Hindlimb muscle (tissue), 1 donor: ENCODE measurements at places on chromosomes 4 and X. TPM values are rescaled to one million over a fixed set of nuclear protein-coding genes. Genes with fewer than 3 reads are reported as not detected.

Gene LPAR4
- 39.1 TPM for polyA plus RNA-seq

Gene AREG
- polyA plus RNA-seq: 0.21 TPM

Gene CXCL1
- polyA plus RNA-seq: not detected

Gene EVC
- polyA plus RNA-seq: 17.2 TPM

Gene CLGN
- 2.2 TPM for polyA plus RNA-seq

Gene PLXNB3
- polyA plus RNA-seq: 1.9 TPM

Gene PTCHD1
- 0.32 TPM for polyA plus RNA-seq

Gene GRIA2
- polyA plus RNA-seq: 4.3 TPM

Gene ZNF595
- polyA plus RNA-seq: 11.9 TPM

Gene CLDN22
- not detected for polyA plus RNA-seq

Gene VEGFD
- polyA plus RNA-seq: 1.5 TPM

Gene OR13H1
- not detected for polyA plus RNA-seq

Gene ENPEP
- polyA plus RNA-seq: 18.1 TPM

Gene XAGE1A
- polyA plus RNA-seq: not detected

Gene TACR3
- 8.1 TPM for polyA plus RNA-seq

Gene EGF
- polyA plus RNA-seq: 16.4 TPM

Gene RWDD4
- polyA plus RNA-seq: 27.2 TPM

Gene MXRA5
- polyA plus RNA-seq: 50.4 TPM

Gene TRIM60
- not detected for polyA plus RNA-seq

Gene NAT8L
- 4.4 TPM for polyA plus RNA-seq

Gene SOX3
- not detected for polyA plus RNA-seq
